ENCODE measurements at places on chromosomes 6 and 20. TPM values are rescaled to one million over a fixed set of nuclear protein-coding genes. Genes with fewer than 3 reads are reported as not detected.

- no peak for DNase-seq
Measured at GRCh38 chr20:51385646-51386530, 156.6 kb downstream of the NFATC2 start.

The PBOV1 gene
- total RNA-seq = not detected

DNA sequence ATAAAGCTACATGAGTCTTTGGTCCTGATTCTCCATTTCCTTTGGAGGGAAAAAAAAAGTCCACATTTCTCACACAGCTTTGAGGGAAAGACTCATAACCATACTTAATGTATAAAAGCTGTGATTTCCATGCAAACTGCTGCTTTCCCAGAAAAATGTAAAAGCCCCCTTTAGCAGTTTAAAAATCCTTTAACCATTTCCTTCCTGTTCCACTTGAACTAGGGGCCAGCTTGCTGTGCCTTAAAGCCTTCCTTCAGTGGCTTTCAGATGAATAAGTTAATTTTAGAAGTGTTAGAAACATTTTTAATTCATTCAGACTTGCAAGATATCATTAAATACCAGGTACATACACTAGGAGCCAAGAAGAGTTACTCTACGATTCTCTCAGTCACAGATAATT is 273.5 kb downstream of the PKHD1 start:
- DNase-seq = no peak

The MAS1 gene
- total RNA-seq = not detected

DNA sequence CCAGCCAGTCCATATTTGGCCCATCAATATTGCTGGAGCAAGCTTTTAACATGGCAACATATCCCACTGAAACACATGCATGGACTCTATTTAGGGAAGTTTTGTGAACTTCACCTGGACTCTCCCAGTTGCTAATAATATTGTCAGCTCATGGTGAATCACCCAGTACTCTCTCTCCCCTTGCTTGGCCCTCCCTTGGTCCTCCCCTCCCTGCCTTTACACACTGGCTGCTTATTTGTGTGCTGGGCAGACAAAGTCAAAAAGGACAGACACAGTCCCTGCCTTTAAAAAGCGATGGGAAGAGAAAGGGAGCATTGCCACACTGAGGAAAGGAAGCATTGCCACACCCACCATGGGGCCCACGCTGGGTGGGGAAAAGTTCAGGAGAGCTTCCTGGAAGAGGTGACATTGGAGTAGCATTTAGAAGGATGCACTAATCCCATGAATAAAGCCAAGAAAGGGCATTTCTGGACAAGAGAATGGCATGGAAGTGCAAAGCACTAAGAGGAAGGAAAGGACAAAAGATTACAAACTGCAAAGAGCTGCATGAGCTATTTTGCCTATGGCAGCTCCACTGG is 143.4 kb upstream of the EXOC2 start:
- no peak for DNase-seq

GRCh38 chr6:159305159-159305558 is 136.0 kb downstream of the FNDC1 start:
- no peak for DNase-seq

GRCh38 chr6:20554326-20554725 is 20.1 kb downstream of the CDKAL1 start:
- no peak for DNase-seq

DNA sequence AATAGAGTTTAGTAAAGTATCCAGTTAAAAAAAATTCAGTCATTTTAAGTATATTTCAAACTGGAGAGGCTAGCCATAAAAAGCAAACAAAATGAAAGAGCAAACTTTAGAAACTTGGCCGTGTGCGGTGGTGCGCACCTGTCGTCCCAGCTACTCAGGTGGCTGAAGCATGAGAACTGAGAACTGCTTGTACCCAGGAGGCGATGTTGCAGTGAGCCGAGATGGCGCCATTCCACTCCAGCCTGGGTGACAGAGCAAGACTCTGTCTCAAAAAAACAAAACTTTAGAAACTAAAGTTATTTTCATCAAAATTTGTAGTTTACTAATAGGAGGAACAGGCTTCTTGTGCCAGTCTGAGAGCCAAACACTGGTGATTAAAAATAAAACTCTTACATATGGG is 100.2 kb upstream of the POPDC3 start:
- no peak for DNase-seq

- no peak for DNase-seq
Measured at GRCh38 chr6:134314006-134314821, 3.7 kb downstream of the SGK1 start.

The BPIFB6 gene
- total RNA-seq = not detected

- no peak for DNase-seq
Measured at GRCh38 chr20:22288957-22289356, 295.4 kb downstream of the FOXA2 start.

Measured in Right ventricle myocardium inferior (tissue), 1 donor.